Kidney glomerular epithelial cell (primary cell): ENCODE measurements at places on chromosomes 4 and X.
A peak's percentile ranks its signal among the peaks of the same experiment; 100 is the strongest.

DNA sequence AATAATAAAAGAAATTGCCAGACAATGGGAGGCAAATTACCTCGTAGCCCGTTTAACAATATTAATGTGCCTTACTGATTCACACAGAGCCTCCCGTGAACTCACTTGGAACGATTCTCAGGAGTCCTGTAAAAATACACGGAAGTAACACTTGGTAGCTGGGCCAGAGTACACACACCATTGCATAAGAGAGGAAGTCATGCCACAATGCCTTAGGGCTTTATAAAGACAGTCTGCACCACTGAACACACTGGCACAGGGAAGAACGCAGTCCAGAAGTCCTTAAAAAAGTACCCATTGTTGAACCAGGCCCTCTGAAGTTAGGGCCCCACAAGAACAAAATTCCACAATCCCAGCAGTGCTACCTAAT is 15.1 kb downstream of the SLC2A9 start:
- DNase-seq, result peak; percentile 78

DNA sequence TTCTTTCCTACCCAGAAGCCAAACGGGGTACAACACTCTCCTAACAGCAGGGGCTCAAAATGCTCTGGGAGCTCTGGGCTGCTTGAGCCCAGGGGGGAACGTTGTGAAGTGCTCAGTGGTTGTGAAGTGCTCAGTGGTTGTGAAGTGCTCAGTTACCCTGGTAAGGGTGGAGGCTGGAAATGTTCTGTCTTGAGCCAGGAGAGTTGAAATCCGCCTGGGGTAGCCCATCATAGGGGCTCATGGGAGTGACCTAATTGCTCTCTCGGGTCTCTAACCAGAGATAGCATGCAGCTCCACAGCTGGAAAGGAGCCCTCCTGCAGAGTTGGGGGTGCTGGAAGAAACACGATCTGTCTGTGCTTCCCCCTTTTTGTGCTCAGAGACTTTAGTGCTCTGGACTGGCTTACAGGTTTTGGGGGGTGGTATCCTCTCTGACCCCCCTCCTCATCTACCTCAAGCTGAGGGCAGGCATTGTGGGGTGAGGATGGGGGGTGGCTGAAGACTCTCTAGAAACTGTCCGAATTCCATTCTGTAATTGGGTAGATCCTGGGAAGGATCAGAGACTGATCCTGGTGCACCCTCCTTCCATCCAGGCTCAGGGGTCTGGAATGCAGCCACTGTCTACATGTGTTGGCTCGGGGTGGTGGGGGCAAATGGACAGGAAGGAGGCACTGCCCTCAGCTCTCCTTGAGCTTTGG is 2.7 kb downstream of the EFNB1 start:
- no peak for DNase-seq

DNA sequence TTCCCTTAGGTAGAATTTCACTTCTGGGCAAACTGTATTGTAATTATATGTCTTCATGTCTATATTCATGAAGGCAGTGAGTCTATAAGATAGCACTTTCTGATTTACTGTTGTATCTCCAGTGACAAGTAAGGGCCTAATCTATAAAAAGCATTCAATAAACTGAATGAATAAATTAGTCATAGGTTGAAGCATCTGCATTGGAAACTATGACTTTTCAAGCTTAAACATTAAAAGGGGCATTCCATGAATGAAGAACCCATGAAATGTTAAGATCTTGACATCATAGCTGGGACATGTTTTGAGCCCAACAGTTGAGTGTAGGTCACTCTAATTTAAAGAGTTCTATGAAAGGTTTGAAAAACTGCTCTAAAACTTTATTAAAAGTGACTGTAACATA is 159.3 kb upstream of the LCORL start:
- no peak for DNase-seq

DNA sequence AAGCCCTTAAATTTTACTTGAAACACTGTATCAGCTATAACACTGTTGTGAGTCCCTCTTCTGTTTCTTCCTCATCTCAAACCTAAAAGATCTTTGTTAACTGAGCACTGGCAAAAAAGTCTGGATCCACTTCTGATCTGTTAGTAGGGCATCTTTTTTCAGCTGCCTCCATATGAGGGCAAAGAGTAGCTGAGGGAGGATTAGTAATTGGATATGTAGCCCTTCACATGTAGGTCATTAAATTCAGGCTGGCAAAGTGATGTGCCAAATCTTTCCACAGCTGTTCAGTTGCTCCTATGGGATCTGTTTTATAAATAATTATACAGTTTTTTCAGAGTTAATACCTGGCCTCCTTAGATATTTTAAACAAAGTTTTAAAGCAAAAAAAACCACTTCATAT is 1.1 kb upstream of the TRMT10A start:
- no peak for DNase-seq

GRCh38 chr4:26056406-26056805 is 142.4 kb downstream of the SMIM20 start:
- DNase-seq, result no peak

GRCh38 chr4:17650406-17650805 is 36.0 kb downstream of the MED28 start:
- no peak for DNase-seq

DNA sequence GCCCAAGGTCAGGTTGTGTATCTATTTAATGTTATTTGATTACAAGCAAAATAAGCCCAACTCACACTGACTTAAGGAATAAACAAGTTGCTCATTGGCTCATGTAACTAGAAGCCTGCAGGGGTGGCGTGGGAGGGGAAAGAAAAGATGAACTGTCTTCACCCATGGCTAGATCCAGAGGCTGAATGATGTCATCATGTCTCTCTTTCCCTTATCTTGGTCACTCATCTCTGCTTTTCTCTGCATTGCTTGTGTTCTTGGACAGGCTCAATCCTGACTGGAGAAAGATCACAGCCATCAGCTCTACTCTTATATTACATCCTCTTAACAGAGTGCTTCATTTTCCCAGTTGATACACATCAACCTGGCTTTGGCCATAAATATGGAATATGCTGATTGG is 290.0 kb upstream of the DIAPH2 start:
- DNase-seq, result no peak

- DNase-seq, result no peak
These were observed 2.0 kb upstream of the METAP1 start for GRCh38 chr4:98993419-98994071.

DNA sequence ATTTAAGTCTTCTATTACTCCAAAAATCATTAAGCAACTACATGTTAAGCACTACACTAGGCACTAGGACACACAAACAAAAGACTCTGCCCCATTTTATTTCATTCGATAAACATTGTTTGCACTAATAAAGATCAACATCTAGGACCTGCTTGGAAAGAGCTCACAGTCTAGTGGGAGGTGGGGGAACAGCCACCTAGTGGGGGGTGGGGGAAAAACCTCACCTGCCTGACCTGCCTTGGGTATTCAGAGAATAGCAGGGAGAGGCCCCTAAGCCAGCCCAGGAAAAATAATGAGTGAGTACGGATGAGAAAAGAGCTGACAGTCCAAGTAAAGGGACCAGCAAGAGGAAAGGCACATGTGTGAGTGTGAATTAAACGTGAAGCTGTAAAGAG is 52.2 kb downstream of the PRDM5 start:
- no peak for DNase-seq

- DNase-seq, result peak; percentile 2
These were observed 22.3 kb downstream of the COX7B2 start for GRCh38 chr4:46886711-46887110.

- no peak for DNase-seq
These were observed 3.6 kb upstream of the FMR1 start for GRCh38 chrX:147908106-147908505.

DNA sequence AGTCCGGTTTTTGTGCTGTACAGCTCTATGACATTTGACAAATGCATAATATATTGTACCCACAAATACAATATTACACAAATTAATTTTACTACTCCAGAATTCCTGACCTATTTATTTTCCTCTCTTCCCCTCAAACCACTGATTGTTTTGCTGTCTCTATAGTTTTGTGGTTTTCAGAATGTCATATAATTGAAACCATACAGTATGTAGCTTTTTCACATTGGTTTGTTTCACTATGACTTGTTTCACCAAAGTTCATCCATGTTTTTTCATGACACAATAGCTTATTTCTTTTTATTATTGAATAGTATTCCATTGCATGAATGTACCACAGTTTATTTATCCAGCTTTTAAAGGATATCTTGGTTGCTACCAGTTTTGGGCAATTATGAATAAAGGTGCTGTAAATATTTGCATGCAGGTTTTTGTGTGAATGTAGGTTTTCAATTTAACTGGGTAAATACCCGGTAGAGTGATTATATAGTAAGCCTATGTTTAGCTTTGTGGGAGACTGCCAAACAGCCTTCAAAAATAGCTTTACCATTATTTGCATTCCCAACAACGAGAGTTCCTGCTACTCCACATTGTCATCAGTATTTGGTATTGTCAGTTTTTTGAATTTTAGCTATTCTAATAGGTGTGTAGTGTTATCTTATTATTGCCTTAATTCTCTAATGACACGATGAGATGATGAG is 25.9 kb downstream of the RNF175 start:
- no peak for DNase-seq

DNA sequence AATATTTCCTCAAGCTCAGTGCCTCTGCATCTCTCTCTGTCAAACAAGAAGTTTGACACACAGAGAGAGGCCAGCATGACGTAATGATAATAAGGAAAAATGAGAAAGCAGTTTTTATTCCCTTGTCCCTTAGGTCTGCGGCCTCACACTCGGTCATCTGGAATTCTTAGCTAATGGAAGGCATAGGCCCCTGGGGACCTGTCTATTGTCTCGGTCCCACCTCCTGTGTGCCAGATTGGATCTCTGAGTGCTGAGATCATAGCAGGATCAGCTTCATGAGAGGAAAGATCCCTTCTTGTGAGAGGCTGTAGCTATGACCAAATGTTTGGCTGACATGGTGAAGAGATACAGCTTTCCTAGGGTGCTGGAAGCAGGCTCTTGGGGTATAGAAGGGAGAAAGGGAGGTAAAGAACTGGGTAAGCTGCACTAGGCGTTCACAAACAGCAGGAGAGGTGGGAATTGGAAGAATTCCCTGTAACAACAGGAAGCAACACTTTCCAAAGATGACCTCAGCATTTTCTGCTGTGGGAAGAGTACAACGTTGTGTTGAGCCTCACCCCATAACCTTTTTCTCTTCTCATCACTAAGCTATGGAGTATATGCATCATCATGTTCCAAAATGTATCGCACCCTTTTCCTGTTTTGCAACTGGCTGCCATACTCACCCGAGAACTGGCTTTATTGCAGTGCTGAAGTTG is 20.2 kb downstream of the TMEM31 start:
- DNase-seq, result no peak

GRCh38 chr4:77040270-77040669 is 35.5 kb downstream of the CCNI start:
- DNase-seq, result peak; percentile 28

DNA sequence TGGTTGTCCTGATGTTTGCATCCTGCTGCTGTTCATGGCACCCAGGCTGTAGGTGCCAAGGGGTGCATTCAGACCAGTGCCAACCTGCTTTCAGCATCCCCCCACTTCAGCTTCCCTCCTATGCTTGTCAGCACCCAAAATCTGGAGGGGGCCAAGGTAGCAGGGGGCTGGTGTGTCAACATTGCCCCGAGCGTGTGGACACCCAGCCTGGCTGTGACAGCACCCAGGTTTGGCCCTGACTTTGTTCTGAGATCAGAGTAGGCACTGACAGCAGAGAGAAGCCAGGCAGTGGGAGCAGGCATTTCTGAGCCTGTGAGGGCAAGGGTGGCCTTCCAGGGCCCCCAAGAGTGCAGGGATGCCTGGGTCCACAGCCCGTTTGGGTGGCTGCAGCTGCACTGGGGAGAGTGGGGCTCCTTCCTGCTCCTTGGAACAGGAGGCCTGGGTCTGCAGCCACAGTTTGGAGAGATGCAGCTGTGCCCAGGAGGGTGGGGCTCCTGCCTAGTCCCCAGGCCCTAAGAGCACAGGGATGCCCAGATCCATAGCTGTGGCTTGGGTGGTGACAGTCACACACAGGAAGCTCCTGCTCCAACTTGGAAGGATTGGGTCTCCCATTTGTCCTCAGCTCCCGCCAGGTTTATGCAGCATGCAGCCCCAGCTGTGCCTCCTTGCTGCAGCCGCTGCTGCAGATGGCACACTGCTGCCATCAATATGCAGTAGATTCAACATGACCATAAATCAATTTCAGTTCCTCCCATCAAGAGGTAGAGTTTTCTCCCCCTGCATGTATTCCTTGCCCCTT is 12.3 kb upstream of the PPM1K start:
- no peak for DNase-seq

- DNase-seq, result no peak
These were observed 5.9 kb upstream of the GATB start for GRCh38 chr4:151766691-151767090.

- no peak for DNase-seq
These were observed 2022.3 kb downstream of the ARAP2 start for GRCh38 chr4:34221986-34222385.

DNA sequence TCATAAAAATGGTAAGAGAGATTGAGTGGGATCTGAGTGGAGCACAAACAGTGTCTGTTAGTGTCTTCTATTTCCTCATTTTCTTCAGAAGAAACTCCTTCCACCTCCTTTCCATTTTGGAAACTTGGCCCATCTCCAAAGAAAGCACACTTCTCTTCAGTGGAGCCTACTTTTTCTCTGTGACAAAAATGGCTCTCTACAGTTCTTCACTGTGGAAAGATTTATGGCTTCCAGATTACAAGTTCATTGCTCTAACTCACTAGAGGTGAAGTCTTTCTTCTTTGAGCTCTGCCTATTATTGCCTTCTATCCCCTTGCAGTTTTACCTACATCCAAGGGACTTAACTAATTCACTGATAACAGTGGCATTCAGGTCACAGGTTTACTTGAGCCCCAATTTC is 325.8 kb downstream of the ANTXR2 start:
- no peak for DNase-seq

GRCh38 chr4:173821876-173822275 is 291.8 kb upstream of the HAND2 start:
- DNase-seq, result no peak

DNA sequence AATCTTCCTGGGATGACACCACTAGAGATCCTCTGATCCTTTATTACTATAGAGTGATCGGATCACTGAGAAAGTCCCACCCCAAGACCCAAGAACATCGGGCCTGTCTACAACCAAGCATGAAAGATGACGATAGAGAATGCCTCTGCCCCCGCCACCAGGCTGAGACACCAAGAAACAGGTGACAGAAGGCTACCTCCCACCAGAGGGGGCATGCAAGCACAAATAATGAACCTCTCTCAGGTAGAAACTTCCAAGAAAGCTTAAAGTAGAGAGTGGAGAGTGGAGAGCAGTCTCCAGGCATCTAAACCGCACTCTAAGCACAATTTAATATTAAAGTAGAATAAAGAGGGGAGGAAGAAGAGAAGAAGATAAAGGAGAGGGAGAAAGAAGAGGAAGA is 402.6 kb downstream of the INPP4B start:
- no peak for DNase-seq

GRCh38 chr4:157779081-157779480 is 393.7 kb downstream of the GASK1B start:
- no peak for DNase-seq

GRCh38 chr4:116010923-116011322 is 897.5 kb upstream of the NDST4 start:
- DNase-seq, result no peak

- no peak for DNase-seq
These were observed 61.0 kb downstream of the INTS6L start for GRCh38 chrX:135581496-135581895.

- DNase-seq, result no peak
These were observed 1.6 kb downstream of the RNF150 start for GRCh38 chr4:141131723-141132071.
